Right forelimb (tissue), 1 donor: ENCODE measurements at places on chromosomes 5 and 9.

DNA sequence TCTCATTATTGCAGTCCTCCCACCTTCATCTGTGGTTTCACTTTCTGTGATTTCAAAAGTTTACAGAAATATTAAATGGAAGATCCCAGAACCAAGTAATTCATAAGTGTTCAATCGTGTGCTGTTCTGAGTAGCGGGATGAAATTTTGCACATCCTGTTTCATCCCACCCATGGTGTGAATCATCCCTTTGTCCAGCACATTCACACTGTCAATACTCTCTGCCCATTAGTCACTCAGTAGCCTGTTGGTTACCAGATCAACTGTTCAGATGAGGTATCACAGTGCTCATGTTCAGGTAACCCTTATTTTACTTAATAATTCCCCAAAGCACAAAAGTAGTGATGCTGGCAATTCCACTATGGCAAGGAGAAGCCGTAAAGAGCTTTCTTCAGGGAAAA lies 26.8 kb downstream of the FAM81B start:
- DNase-seq = no peak

- no peak for DNase-seq
These were observed 18.5 kb downstream of the MRPS27 start for GRCh38 chr5:72301557-72301956.

DNA sequence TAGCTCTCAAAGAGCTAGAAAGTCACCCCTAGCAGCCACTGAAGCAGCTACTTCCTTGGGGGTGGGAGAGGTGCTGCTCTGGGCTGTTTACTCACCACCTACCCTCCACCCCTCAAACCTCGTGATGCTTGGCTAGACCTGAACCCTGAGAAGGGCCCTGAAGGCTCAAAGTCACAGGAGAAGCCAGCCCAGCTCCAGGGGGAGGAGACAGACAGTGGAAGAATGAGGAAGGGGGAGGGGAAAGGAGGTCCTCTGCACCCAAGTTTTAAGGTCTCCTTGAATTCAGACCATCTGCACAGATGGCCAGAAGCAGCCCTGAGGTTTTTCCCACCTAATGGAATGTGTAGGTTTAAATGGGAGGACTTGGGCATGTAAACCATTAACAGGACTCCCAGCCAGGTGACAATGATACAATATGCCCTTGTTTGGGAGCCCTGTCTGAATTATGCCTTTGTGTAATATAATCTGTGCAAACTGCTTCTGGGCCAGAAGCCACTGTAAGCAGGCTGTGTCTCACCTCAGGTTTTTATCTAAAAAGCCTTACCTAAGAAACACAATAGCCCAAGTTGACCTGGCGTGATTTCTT lies 180.5 kb downstream of the PIK3R1 start:
- no peak for DNase-seq

DNA sequence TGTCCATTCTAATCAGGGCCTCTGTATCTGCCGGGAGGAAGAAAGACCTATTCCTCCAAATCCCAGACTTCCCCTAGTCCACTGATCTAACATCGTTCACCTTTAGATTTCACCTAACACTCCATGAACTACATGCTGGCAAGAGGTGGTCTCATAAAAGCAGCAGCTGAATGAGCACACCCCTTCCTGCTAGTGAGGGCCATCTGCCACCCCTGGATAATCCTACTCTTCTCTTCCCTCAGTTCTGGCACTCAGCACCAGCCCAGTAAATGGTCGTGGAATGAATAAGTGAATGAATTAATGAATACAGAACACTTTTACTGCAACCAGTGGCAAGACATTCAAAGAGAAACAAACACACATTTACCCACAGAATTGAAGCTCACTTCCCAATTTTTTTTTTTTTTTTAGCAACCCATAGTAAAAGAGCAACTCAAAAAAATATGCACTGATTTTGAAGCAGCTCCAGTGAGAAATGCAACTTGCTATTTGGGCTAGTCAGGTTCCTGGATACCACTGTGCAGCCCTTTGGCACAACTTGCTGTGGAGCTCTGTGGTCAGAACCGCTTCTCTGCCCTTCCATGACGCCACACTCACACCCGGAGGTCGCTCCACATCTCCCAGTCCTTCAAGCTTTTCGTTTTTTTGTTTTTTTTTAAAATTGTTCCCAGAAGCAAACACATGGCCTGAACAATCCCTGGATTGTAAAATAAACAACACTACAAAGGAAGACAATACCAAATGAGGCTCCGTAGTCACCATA lies 6.2 kb downstream of the RNF183 start:
- no peak for DNase-seq

GRCh38 chr9:109868207-109868606 lies 88.2 kb downstream of the PALM2AKAP2 start:
- DNase-seq = no peak

DNA sequence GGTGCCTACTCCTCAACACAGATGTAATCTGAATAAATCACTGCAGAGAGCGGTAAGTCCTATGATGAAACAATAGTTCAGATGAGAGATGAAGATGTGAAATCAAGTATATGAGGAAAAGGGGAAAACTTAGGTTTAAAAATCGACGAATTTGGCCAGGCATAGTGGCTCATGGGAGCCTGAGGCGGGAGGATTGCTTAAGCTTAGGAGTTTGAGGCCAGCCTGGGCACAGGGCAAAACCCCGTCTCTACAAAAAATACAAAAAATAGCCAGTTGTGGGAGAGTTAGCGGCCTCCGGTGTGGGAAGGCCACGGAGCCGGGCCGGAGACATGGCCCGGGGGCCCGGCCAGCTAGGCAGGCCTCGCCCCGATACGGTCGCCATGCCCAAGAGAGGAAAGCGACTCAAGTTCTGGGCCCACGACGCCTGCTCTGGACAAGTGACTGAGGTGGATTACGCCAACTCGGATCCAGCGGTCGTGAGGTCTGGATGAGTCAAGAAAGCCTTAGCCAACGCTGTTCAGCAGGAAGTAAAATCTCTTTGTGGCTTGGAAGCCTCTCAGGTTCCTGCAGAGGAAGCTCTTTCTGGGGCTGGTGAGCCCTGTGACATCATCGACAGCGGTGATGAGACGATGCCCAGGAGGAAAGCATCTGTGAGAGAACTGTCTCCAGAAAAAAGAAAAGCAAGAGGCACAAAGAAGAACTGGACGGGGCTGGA lies 62.8 kb upstream of the SUB1 start:
- DNase-seq = no peak

DNA sequence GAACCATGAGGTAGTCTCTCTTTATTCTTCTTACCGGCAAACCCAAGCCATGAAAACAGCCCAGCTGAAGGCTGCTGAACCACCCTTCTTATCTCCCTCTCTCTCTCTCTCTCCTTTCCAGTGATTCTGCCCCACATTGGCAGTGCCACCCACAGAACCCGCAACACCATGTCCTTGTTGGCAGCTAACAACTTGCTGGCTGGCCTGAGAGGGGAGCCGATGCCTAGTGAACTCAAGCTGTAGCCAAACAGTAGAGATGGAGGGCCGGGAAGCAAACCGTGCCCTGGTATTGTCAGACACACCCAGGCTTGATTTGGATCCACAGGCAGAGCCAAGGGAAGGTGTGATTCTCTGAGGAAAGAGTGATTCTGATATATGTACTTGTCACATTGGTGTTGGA lies 14.0 kb downstream of the GRHPR start:
- DNase-seq = no peak

DNA sequence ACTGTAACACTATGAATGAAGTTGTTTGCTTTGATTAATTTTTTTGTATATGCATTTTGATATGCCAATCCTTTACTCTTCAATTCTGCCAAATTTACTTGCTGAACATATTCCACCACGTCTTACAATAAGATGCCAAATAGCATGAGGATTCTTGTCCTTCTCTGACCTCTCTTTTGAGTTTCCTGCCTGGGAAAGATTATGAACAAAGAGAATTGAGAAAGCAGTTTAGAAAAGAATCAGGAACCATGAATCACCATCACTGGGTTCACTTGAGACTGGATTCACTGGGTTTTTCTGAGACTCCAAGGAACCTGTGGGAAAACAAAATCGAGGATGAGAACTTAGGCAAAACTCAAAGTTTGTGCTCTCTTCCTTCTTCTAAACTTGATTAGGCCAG lies 256.5 kb downstream of the CETN3 start:
- no peak for DNase-seq

DNA sequence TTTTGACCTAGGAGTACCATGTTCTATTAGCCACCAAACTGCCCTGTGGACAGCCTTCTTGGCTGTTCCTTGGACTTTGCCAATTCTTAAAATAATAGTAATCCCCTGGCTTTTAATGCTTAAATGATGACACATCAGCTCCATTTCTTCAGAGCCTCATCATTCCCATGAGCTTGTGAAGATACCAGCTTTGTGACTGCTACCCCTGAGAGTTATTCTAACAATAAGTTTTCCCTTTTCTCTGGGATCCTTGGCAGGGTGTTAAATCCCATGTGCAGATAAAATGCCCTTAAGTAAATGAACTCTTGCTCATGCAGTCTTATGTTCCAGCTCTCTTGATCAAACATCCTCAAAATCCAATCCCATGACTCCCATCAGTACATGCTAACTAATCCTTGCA lies 415.3 kb downstream of the CETN3 start:
- DNase-seq = no peak
